ENCODE measurements at places on chromosomes 12 and 14.

GRCh38 chr14:36747411-36748184, 85.9 kb downstream of the PAX9 start:
- DNase-seq: no peak

DNA sequence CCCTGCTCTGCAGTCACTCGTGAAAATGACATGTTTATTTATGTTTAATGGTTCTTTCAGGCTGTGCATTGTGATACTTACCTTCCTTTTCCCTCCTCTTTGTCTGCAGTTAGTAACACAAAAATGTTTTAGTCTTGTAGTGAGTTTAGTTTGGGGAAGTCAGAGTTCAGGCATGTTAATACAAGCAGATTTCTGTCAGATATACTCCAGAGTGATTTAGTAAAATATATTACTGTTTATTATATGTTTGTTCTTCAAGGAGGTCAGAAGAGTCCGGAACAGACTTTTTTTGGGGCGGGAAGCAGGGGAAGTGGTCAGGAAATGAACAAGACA, 28.7 kb downstream of the MSRB3 start:
- no peak for DNase-seq

DNA sequence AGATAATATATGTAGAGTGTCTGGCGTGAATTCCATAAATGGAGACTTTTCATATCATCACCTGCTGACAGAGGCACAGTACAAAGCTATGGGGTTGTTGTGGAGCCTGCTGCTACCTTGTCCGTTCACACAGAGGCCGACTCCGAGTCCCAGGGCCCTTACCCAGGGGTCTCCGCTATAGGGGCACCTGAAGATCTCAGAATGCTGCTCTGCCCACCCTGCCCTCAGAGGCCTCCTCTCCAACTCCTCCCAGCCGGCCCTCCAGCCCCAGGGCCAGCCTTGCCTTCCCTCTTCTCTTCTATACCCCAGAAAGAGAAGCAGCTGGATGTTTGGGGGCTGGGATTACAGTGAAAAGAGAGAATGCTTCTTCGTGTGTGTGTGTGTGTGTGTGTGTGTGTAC, 21.3 kb downstream of the NCKAP5L start:
- no peak for DNase-seq

DNA sequence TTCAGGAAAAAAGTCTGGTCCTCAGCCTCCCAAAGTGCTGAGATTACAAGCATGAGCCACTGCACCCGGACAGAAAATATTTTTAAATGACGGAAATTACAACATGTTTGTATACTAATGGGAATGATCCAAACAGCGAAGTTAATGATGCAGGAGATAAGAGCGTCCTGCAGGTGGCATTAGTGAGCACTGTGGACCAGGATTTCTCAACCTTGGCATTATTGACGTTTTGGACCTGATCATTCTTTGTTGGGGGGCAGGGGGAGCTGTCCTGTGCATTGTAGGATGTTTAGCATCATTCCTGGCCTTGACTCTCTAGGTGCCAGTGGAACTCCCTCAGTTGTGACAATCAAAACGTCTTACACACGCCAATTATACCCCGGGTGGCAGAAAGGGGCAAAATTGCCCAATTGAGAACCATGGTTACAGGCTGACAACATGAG, 34.1 kb downstream of the SCFD1 start:
- DNase-seq: peak; percentile 12

DNA sequence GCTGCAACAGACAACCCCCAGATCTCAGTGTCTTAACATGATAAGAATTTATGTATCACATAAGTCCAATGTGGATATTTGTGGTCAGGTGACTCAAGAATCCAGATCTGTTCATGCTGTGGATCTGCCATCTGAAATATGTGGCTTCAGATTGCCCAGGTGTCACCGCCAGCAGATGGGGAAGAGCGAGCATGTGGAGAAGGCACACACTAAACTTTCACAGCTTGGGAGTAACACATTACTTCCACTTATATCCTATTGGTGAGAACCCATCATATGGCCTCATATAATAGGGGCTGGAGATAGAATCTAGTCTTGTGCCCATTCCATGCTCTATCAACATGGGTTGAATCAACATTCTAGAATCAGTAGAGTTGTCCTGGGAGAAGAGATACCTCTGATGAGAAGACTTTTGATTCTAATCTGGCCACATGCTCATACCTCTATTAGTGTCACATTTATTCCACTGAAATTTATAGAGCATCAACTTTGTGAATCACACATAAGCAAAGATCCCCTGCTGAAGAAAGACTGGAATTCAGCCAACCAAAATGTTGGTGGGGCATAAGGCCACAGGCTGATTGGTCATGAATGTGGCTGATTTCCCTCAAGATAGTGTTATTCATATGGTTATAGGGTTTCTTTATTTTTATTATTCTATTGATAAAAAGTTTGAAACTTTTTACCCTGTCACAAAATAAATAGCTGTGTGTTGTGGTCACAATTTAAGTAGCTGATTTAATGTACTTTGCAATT, 6.0 kb upstream of the CALCOCO1 start:
- DNase-seq: no peak

- DNase-seq: no peak
Observed at GRCh38 chr12:91264178-91264577, 81.6 kb upstream of the DCN start.
